ENCODE measurements at places on chromosomes 12 and 14.

GRCh38 chr12:115451151-115451779 is 767.3 kb upstream of the TBX3 start:
- no peak for DNase-seq

DNA sequence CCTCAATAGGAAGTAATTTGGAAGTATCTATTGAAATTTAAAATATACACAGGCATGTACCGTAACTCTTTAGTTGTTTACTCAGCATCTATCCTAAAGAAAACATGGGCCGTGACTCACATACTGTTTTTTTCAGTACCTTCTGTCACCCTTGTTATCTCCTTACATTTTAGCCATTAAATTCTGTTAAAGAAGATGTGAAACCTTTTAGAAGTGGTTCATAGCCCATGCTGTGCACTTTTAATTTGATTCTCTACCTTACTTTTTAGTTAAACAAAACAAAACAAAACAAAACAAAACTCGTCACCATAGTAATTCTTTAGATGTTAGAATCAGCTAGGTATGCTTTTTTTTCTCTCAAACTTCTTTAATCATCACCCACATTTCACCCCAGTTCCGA is 494.4 kb upstream of the RGS6 start:
- no peak for DNase-seq

- DNase-seq, result no peak
These were observed 133.0 kb upstream of the ABCD2 start for GRCh38 chr12:39752482-39753137.

DNA sequence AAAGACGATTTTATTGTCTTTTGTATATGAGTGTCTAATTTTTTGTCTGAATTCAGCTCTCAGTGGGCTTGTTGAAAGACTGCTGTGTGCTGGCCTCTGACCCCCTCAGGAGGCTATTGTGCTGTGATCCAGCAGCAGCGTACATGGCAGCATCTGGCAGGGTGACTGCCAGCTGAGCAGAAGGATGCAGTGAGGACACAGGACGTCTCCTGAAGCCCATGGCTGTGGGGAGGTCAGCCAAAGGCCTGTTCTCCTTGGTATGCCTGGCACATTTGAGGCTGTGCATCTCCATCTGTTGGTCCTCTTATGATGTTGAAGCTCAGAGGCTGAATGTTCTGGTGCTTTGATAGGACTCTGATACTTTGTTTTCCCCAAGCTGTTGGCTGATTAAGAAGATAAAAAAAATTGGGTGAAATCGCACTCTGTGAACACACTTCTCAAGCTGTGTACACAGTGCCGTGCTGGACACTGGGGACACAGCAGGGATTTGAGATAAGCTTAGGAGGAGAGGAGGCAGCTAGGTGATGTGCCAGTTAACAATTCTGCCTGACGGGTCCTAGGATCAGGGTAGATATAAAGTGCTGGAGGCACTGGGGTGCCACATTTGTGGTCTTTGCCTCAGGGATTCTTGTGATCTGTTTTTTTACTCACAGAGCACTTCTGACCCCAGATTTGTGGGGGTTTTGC is 37.5 kb downstream of the EID3 start:
- DNase-seq, result no peak

DNA sequence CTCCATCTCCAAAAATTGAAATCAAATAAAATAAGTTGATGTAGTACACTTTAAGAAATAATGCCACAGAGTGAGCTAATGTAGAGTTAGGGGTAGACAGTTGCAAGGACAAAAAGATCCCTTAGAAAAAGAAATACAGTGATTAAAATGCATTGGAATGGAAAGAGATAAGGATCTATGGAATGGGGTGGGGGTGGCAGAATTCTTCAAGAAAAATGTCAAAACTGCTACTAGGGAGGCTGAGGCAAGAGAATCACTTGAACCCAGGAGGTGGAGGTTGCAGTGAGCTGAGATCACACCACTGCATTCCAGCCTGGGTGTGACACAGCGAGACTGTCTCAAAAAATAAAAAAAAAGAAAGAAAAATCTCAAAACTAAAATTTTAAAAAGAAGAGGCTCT is 6.5 kb downstream of the OLR1 start:
- DNase-seq, result no peak

GRCh38 chr14:96805956-96806355 is 8.8 kb downstream of the VRK1 start:
- no peak for DNase-seq

- no peak for DNase-seq
These were observed 62.9 kb downstream of the DPF3 start for GRCh38 chr14:72830786-72831594.

DNA sequence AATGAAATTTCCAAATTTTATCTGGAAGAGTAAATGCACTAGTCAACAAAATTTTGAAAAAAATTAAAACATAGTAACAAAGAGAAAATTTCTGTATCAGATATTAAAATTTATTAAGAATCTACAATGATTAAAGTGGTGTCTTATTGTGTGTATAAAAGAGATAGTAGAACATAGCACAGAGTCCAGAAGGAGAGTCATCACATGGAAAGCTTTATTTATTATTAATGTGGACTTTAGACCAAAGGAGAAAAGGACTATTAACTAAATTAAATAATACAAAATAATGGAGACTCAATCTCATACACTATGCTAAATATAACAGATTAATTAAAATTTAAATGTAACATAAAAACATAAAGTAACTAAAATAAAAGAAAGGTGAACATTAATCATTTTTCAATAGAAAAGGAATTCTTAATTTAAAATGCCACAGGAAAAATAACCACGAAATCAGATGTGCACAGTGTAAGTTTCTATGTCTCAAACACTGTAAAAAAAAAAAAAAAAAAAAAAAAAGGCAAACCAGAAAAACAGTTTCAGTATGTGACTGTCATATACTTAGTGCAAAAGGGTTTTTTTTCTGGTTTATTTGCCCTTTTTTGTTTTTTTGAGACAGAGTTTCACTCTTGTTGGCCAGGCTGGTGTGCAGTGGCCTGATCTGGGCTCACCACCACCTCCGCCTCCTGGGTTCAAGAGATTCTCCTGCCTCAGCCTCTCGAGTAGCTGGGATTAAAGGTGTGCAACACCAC is 95.4 kb downstream of the MYF5 start:
- no peak for DNase-seq

GRCh38 chr14:84090837-84091236 is 1439.1 kb upstream of the FLRT2 start:
- no peak for DNase-seq

DNA sequence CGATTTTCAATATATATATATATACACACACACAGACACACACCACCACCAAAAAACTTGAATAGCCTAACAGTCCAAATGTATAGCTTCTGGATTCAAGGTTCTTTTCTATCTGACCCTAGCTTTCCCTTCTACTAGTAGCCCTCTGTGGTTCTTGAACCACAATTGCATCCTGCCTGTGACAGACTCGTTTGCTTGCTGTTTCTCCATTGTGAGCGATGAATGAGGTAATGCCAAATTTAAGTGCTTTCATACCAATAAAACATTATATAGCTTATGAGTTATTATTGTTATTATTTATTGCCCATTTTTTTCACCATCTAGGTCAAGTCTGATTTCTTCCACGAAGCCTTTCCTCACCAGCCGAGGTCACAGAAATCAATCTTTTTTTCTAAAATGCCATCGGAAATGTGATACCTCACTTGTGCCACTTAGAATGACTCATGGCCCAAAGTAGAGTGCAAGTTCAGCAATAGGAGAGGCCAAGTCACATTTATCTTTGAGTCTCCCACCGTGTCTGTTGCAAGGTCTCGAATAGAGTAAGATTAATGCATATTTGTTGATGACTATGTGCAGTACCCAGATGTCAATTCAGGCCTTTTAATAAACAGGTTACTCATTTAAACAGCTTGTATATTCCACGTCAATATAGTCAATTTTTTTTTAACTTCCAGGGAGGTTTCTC is 1015.8 kb upstream of the SEL1L start:
- DNase-seq, result no peak

GRCh38 chr12:117141097-117141898 is 42.1 kb upstream of the TESC start:
- DNase-seq, result no peak

- no peak for DNase-seq
These were observed 13.7 kb upstream of the OR6J1 start for GRCh38 chr14:22657861-22658260.

- DNase-seq, result no peak
These were observed 38.6 kb upstream of the METAP2 start for GRCh38 chr12:95435355-95435754.

GRCh38 chr14:104705340-104706047 is 16.1 kb downstream of the INF2 start:
- DNase-seq, result no peak

DNA sequence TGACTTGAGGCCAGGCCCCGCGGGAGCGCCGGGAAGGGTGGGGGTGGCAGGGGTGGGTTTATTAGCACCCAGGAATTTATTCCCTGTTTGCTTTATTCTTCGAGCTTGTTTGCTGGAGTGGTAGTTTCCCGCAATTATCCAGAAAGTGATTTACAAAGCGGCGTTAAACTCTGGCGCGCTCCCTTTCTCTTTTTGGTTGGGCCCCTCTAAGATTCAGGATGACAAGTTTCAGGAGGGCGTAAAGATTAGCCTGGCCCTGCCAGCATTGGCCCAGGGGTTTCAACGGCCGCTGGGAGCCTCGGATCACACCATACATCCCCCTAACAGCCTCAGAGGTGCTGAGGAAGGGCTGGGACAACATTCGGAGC is 444 bp upstream of the NKX2-8 start:
- no peak for DNase-seq

DNA sequence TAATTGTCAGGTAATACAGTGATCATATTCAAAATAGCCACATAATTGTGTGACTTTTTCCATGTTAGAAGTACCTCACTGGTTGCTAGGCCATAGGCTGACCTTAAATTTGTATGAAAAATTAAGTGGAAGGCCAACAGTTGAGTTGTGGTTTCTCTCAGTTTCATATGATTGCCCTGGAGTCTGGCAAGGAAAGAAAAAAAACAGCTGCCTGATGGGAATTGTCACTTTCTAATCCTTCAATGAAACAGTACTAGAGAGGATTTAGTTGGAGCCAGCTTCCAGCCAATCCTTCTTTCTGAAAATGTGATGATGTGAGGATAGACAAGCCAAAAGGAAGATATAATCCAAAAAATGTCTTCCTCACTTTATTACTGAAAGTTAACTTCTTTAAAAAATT is 113.6 kb downstream of the ALX1 start:
- no peak for DNase-seq

GRCh38 chr14:90830931-90831701 is 14.9 kb upstream of the TTC7B start:
- DNase-seq, result no peak

DNA sequence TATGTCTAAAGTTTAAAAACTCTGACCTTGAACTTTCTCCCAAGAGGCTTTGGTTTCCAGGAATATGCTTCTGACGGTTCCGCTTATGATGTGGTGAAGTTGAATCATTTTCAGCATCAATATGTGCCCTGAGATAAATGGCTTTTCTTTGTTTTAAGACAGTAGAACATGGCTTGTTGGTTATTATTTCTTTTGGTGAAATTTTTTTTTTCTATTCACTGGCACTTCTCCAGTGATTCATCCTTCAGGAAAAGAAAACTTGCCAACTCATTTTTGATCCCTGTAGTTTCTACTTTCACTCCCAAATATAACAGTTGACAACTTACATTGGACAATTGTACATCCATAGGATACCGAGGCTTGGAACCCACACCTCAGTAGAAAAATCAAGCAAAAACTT is 1301.2 kb upstream of the FLRT2 start:
- no peak for DNase-seq

- peak; percentile 42 for DNase-seq
These were observed 131.3 kb downstream of the ITPR2 start for GRCh38 chr12:26701604-26702215.

GRCh38 chr12:62640910-62641448 is 174.4 kb downstream of the MON2 start:
- DNase-seq, result no peak

- no peak for DNase-seq
These were observed 36.8 kb upstream of the NINJ2 start for GRCh38 chr12:700016-700415.

DNA sequence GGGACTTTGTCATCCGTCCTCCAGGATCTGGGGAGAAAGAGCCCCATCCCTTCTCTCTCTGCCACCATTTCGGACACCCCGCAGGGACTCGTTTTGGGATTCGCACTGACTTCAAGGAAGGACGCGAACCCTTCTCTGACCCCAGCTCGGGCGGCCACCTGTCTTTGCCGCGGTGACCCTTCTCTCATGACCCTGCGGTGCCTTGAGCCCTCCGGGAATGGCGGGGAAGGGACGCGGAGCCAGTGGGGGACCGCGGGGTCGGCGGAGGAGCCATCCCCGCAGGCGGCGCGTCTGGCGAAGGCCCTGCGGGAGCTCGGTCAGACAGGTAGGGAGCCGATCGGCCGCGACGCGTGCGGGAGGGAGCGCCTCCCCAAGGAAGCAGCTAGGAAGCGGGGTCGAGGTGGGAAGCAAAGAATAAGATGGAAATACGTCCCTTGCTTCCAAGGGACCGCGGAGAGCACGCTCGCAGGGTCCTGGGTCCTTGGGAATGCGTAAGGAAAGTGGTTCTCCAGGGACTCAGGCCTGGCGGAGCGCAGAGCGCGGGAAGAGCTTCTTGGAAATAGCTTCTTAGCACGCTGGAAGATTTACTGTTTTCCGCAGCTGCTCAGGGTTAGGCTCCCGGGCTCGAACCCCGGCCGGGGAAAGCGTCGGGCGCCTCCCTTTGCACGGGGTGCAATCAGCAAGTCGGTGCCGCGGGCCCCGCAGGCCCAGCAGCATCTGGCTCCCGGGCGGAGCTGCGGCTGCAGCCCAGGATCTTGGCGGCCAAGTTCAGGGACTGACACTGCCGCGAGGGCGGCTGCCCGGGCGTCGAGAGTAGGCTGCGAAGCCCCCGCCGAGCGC is 457 bp downstream of the SOCS2 start:
- DNase-seq, result no peak

GRCh38 chr12:62282057-62282774 is 22.0 kb downstream of the USP15 start:
- DNase-seq, result no peak

DNA sequence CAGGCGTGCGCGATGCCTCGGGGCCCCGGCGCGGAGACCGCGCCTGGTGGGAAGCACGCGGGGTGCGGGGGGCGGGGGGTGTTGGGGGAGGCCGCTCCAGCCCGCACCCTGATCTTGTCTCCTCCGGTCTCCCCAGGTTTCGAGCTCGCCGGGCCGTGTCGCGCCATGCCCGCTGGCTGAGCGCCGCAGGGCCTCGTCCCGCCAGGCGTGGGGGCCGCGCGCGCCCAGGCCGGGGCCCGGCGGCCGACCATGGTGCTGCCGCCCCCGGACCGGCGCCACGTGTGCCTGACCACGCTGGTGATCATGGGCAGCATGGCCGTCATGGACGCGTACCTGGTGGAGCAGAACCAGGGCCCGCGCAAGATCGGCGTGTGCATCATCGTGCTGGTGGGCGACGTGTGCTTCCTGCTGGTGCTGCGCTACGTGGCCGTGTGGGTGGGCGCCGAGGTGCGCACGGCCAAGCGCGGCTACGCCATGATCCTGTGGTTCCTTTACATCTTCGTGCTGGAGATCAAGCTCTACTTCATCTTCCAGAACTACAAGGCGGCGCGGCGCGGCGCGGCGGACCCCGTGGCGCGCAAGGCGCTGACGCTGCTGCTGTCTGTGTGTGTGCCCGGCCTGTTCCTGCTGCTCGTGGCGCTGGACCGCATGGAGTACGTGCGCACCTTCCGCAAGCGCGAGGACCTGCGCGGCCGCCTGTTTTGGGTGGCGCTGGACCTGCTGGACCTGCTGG is 2.4 kb downstream of the TMEM121 start:
- no peak for DNase-seq

GRCh38 chr12:43863770-43864366 is 28.0 kb downstream of the TMEM117 start:
- no peak for DNase-seq

GRCh38 chr12:1670358-1671268 is 20.3 kb upstream of the ADIPOR2 start:
- no peak for DNase-seq

- no peak for DNase-seq
These were observed 27.9 kb downstream of the SMUG1 start for GRCh38 chr12:54160769-54161480.

Data from HS-27A (cell line).